ENCODE measurements at places on chromosomes 13 and 19. TPM values are rescaled to one million over a fixed set of nuclear protein-coding genes. Genes with fewer than 3 reads are reported as not detected.

ARRDC5 gene
- not detected for polyA plus RNA-seq

TLE6 gene
- 6.9 TPM for polyA plus RNA-seq

DNA sequence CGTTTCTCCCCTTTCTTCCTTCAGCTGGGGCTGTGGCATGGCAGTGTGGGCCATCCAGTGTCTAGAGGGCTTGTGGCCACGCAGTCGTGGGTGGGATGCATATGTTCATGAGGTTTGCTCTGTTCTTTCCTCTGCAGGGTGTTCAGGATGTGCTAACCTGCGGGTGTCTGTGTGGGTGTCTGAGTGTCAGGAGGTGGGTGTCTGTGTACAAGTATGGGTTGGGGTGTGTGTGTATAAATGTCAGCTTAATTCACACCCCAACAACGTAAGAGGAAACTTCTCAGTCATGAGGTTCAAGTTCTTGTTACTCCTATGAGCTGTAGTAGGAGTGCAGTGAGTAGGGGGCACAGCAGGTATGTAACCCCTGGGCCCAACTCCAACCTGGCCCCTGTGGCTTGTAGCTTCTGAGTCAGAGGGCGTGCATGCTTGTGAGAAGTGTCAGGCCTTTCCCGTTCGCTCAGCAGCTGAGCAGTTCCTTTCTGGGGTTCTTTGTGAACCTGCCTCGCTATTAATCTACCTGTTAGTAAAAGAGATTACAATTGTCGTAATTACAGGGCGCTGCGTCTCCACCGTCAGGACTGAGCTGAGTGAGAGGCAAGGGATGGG is 49.1 kb downstream of the NFIX start:
- DNase-seq, result no peak

- DNase-seq, result no peak
Observed at GRCh38 chr13:57640607-57641006, 9.1 kb downstream of the PCDH17 start.

GRCh38 chr19:4409123-4409933 is 6.9 kb downstream of the CHAF1A start:
- DNase-seq, result no peak

DNA sequence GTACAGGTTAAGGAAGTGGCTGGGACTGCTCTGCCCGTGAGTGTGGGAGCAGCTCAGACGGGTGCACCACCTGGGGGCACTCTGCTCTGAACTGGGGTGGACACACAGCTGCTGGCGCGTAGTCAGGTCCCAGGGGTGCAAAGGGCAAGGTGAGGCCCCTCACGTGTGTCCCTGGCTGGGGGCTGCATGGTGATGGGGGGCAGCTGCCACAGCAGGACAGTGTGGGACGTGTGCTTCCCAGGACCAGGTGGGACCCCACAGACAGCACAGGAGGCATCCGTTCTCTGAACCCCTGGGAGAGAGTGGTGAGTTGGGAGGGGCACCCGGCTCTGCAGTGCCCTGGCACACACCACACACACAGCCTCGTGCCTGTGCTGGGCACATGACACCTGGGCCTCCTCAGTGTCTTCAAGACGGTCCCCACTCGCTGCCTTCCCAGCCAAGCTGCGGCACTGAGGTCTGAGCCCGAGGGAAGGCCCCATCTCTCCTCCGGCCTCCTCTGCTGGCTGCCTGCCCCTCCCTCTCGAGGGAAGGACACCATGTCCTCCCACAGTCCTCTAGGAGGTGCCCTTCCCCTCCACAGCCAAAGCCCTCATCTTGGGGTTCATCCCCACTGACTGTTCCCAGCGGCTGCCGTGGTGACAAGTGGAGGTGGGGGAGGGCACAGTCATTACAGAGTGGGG is 24.7 kb downstream of the CILP2 start:
- no peak for DNase-seq

EID2 gene
- polyA plus RNA-seq, result 16.2 TPM

DNA sequence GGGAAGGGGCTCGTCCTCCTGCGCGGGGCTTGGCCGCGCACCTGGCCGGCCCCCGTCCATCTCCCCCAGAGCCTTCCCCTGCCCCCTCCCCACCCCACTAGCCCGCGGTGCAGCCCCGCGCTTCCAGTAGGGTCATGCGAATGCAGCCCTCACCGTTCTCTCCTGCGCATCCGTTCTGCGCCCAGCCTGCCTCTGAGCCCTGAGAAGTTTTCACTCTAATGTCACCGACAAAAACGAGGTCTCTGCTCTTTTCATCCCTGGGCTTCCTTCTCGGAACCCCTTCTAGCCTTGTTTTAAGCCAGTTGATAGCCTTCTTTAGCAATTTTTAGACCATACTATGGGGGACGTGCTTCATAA is 97.4 kb downstream of the ATP8A2 start:
- DNase-seq, result no peak

CEBPA gene
- 5.3 TPM for polyA plus RNA-seq

- no peak for DNase-seq
Observed at GRCh38 chr13:44293374-44293773, 80.2 kb upstream of the SERP2 start.

GRCh38 chr19:28859811-28860210 is 353.1 kb downstream of the UQCRFS1 start:
- DNase-seq, result no peak

GRCh38 chr13:48645845-48646244 is 7.9 kb upstream of the CYSLTR2 start:
- no peak for DNase-seq

- no peak for DNase-seq
Observed at GRCh38 chr19:47107202-47107952, 6.2 kb downstream of the ZC3H4 start.

CRTC1 gene
- polyA plus RNA-seq, result 29.6 TPM

DNA sequence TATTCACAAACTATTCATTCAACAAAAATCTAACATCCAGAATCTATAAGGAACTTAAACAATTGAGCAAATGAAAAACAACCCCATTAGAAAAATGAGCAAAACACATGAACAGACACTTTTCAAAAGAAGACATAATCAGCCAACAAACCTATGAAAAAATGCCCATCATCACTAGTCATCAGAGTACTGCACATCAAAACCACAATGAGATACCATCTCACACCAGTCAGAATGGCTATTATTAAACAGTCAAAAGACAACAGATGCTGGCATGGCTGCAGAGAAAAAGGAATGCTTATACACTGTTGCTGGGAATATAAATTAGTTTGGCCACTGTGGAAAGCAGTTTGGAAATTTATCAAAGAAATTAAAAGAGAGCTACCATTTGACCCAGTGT is 487.6 kb downstream of the GPC6 start:
- DNase-seq, result no peak

DNA sequence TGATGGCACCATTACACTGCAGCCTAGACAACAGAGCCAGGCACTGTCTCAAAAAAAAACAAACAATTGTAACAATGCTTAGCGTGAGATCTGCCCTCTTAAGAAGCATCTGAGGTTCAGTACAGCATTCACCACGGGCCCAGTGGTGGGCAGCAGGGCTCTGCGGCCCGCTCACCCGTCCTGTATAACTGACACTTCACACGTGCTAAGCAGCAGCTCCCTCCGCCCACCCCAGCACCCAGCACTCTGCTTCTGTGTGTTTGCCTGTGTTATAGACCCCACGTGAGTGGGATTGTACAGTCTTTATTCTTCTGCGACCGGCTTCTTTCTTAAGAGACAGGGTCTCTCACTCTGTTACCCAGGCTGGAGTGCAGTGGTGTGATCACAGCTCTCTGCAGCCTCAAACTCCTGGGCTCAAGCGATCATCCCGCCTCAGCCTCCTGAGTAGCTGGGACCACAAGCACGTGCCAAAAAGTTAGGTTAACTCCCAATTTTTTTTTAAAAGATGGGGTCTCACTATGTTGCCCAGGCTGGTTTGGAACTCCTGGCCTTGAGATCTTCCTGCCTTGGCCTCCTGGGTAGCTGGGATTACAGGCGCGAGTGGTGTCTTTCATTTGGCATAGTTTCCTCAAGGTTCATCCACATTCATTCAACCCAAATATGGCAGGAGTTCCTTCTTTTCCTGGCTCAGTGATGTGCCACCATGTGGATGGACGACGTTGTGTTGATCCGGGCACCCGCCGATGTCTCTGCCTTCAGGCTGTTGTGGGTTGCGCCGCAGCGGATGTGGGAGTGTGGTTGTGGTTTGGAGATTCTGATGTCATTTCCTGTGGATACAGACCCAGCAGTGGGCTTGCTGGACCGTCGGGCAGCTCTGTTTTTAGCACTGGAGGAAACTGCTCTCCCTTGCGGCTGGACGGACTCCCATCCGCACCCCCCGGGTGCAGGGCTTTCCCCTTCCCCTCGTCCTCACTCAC is 170.0 kb downstream of the KDM4B start:
- DNase-seq, result no peak

GNG7 gene
- 5.5 TPM for polyA plus RNA-seq

- no peak for DNase-seq
Observed at GRCh38 chr19:16595097-16595496, 22.9 kb upstream of the SLC35E1 start.

GRCh38 chr19:15456441-15456840 is 6.7 kb upstream of the WIZ start:
- no peak for DNase-seq

DNA sequence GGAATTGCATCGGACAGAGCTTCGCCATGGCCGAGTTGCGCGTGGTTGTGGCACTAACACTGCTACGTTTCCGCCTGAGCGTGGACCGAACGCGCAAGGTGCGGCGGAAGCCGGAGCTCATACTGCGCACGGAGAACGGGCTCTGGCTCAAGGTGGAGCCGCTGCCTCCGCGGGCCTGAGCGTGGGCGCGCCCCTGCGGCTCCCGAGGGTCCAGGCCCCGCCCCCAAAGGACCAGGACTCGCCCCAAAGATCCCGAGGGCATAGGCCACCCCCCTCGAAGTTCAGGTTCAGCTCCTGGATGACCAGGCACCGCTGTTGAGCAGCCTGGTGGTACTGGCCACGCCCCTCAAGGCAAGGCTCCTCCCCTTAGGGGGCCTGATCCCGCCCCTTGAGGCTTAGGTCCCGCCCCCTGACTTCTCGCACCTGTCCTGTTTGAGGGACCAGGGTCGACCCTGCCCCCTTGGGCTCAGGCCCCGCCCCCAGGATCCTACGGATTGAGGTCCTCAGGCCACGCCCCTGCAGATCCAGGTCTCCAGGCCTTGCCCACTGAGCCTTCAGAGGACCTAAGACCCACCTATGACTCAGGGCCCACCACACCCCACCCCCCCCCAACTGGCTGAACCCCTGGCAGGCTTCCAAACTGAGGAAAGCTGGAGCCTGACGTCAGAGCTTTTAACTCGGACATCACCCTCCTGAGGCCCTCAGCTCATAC is 43.1 kb downstream of the CYP4F22 start:
- DNase-seq, result no peak

TEX26 gene
- polyA plus RNA-seq, result 0.81 TPM
